ENCODE measurements at places on chromosomes 6 and 20.

DNA sequence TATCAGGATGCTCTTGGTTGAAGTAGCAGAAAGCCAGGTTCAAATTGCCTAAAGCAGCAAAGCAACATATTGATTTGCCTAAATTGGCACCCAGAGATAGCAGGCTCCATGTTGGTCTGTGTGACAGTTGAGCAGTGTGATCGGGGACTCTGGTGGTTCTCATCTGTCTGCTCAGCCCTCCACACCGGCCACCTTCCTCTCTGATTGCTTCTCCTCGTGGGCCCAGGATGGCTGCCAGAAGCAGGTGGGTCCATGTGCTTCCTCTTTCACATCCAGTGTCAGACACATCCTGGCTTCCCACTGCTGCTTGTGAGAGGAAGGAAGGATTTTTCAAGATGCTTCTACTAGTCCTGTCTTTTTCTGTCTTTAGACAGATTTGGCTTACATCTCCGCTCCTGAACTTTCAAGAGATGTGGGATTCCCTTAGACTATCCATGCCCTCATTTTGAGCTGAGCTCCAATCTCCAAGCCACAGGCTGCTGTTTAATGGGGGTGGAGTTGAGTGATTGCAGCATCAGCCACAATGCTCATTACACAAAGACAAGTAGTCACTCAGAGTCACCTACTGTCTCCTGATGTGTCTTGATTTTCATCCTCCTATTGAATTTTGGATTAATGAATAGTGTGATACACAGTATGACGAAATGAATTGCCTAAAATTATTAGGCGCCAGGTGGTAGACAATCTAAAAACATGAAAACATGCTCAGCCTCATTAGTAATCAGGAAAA is 122.2 kb downstream of the ZDHHC14 start:
- no peak for DNase-seq

- no peak for DNase-seq
These were observed 255.1 kb downstream of the RNGTT start for GRCh38 chr6:88708197-88708744.

DNA sequence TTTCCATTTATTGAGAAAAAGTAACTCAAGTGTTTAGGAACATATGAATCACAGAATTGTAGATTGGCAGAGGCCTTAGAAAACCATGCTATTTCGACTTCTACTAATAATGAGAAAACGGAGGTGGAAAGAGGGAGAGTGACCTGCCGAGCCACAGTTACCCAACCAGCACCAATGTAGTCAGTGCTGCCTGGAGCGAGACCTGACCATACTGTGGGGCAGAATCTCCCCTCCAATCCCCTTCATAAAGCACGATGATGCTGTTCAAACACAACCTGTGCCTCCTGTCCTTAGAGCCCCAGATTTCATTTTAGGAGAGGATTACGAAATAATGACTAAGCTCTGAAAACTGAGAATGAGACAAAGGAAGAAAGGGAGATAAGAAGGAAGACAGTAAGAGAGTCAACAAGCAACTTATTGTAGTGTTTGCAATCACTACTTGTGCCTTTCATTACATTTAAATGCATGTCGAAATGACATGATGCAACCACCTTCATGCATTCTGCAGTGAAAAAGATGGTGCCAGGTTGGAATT is 70.6 kb downstream of the ATXN1 start:
- DNase-seq = no peak

GRCh38 chr6:84042603-84043002 is 9.0 kb downstream of the MRAP2 start:
- no peak for DNase-seq

DNA sequence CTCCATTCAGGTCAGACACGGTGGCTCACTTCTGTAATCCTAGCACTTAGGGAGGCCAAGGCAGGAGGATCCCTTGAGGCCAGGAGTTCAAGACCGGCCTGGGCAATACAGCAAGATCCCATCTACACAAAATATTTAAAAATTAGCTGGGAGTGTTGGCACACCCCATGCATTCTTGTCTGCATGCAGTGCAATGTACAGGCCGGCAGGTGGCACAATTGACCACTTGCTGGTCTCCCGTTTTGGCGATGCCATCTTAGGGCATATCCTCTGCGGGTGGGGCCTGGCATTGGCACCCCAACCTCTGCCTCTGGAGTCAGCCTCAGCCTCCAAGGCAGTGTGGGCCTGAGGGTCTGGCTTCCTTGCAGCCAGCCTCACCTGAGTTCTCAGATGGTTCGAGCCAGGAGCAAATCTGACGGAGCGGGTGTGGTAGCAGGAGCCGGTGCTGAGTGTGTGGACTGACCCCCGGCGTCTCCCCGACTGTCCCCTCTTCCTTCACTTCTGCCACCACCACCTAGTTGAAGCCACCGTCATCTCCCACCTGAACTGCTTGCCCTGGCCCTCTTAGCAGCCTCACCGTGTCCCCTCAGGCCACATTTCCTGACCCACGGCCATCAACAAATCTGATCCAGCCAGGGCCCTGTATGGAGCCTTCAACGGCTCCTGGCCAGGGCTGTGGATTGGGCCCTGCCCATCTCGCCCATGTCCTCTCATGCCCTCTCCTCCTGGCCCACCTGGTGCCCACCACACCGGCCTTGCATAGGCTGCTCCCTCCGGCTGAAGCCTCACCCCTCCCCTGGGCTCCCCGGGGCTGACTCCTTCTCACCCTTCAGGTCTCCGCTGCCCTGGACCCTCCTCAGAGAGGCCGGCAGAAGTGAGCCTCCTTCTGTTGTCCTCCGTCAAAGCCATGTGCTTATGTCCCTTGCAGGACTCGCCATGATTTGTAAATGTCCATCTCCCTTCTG is 44.0 kb downstream of the EFCAB8 start:
- peak; percentile 30 for DNase-seq

- DNase-seq = no peak
These were observed 42.7 kb downstream of the SNX5 start for GRCh38 chr20:17925940-17926300.

- DNase-seq = no peak
These were observed 62.5 kb upstream of the LOC128125822 start for GRCh38 chr6:63509652-63510352.

GRCh38 chr6:47631797-47632196 is 66.6 kb upstream of the ADGRF4 start:
- no peak for DNase-seq

DNA sequence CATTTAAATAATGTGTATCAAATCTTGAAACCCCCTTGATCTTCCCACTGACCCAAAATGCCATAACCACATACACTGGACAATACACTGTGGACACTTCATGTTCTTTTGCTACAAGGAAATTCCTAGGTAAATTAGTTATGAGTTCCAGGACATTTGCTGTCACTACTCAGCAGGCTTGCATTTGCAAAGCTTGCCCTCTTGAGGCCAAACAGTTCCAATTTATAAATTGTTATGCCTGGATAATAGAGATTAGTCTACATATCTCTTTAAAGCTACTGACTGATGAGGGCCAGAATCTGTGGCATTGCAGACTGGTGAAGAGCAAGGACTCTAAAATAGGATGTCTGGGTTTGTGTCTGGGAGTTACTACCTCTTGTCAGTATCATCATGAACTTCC is 17.4 kb upstream of the RAB32 start:
- DNase-seq = no peak

DNA sequence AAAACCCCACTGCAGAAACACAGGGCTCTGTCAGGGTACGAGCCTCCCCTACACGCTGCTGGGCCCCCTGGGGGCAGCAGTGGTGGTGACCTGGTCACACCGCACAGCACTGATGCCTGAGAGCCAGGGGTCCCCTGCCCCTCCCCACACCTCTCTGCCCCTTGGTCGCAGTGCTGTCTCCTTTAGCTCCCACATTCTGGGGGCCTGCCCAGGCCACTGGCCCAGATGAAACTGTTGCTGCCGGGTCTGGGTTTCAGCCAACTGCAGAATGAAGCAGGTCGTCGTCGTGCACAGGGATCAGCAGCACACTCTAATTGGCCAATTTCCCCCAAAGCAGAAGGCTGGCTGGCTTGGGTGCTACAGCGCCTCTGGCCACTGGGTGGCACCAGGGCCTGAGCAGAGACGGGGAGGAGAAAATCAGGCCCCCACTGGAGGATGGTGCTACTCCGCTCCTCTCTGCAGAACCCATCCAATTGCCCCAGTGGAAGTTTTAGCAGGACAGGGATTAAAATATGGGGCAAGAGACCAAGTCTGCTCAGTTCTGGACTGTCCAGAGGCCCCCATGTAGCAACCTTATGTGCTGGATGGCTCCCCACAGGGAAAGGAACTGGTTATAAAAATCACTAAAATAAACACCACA is 26.1 kb downstream of the DIDO1 start:
- DNase-seq = peak; percentile 47

- no peak for DNase-seq
These were observed 209.0 kb downstream of the SYNE1 start for GRCh38 chr6:152428126-152428525.

DNA sequence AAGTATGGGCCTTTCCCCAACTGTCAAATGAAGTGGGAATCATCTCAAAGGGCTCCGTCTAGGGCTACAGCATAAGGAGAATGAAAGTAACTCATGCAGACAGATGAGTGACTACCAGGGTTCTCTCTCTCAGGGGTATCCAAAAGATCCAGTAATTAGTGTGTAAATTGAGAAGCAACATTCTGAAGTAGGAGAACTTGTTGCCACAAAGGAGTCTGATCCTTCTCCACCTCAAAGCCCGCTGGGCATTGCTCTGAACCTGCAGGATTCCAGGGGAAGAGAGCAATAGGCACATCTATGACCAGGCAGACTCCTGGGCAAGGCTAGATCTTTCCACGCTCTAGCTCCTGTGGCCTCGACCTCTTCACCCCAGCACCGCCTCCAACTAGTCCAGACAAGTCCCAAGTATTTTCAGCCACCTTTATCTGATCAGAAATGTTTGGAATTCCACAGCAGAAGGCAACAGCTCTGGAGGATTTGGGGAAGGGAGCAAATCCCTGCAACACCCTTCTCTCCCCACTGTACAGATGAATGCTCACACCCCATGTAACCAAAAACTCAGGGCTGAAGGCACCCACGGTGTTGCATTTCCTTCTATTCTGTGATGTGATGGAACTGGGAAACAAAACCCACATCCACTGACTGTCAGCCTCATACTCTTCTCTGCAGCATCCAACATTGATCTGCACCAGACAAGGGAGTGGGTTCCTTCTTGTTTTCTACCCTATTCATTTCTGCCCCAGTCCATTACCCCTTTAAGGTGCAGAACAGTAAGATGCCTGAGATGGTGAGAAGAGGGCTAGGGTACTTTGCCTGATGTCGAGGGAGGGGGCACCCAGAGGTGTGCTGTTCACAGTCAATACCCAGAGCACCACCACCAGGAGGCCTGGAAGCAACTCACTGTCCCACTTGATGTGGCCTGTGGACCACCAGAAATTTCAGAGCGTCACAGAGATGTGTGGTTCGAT is 41.0 kb downstream of the COX4I2 start:
- no peak for DNase-seq

GRCh38 chr6:25010176-25010575 is 74.4 kb upstream of the RIPOR2 start:
- DNase-seq = no peak

DNA sequence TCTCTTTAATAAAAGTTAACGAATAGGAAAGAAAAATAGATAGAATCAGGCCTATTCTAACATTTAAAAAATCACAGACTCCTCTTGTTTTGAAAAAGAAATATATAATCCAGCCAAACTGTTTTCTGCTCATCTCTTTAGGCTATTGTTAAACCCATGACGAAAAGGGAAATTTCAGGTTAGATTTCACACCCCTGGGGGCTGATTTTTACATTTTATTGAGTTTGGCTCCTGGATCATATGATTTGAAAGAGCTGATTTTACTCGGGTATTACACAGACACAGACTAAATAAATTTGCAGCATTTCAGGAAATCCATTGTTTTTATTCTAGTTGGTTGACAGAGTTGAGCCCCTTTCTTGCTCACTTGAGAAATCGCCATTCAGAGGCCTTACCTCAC is 135.8 kb upstream of the HMGCLL1 start:
- no peak for DNase-seq

DNA sequence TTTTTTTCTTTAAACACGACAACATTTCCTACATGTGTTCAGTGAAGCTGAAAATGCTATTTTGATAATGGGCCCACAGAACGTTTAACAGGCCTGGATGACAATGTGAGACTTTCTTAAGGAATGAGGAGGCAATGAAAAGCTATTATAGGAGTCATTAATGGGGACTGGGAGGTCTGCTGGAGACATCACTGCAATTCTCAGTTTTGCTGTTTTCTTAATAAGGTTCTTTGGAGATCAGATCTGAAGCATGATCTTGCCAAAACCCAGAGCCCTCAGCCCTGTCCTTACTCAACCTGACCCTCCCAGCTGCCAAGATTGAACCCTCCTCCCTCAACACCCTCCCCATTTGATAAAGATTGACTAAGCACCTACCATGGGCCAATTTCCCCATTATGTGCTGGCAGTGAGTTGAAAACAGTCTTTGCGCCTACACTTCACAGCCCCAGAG is 353.1 kb downstream of the MAFB start:
- DNase-seq = no peak

GRCh38 chr6:26075063-26075717 is 12.0 kb upstream of the HFE start:
- DNase-seq = no peak

GRCh38 chr20:3163099-3164042 is 3.7 kb upstream of the FASTKD5 start:
- DNase-seq = no peak

DNA sequence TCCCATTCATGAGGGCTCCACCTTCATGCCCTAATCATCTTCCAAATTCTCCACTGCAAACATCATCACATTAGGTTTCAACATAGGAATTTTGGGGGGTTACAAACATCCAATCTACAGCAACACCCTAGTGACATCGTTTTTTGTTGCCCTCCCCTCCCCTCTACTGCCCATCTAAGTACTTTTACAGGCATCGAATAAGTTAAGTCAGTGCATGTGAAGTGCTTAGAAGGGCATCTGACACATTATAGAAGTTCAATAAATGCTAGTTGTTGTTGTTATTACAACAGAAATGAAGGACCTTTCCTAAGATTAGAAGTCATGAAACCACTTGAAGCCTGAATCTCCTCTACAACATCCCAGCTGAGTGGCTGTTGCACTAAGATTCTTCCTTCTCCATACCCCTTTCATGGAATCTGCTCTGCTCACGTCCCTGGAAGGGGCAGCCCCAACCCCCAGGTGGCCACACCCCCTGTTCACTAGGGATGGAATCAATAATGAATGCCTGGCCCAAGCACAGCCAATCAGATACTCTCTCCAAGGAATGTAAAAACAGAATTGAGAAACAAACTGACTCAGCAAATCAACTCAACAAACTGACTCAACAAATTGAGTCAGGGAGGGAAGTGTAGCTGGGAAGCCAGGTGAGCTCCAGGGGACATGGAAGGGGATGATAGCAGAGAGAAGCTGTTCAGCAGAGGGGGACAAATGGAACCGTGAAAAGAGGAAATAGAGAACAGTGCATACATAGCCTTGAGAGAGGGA is 3.9 kb upstream of the LRP11 start:
- DNase-seq = no peak

DNA sequence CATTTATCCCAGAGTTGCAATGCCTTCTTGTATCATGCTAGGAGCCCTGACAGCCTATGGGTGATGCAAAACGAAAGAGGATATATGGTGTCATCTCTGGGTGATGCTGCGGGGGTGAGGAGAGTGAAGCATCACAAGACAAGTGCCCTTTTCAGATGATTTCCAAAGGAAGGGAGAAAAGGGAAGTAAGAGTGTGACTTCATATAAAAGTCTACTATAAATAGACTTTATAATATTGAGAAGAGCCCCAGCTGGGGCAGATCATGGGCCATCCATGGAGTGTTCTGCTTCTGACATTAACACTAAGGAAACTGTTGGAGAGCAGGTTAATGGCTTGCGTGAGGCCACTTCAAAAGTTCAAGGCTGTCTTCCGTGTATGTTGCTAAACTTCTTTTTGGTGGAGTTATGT is 4.4 kb downstream of the CD83 start:
- no peak for DNase-seq
